ENCODE measurements at places on chromosomes 11 and 22. TPM values are rescaled to one million over a fixed set of nuclear protein-coding genes. Genes with fewer than 3 reads are reported as not detected.

Gene PTPRCAP
- total RNA-seq: 3.8 TPM

DNA sequence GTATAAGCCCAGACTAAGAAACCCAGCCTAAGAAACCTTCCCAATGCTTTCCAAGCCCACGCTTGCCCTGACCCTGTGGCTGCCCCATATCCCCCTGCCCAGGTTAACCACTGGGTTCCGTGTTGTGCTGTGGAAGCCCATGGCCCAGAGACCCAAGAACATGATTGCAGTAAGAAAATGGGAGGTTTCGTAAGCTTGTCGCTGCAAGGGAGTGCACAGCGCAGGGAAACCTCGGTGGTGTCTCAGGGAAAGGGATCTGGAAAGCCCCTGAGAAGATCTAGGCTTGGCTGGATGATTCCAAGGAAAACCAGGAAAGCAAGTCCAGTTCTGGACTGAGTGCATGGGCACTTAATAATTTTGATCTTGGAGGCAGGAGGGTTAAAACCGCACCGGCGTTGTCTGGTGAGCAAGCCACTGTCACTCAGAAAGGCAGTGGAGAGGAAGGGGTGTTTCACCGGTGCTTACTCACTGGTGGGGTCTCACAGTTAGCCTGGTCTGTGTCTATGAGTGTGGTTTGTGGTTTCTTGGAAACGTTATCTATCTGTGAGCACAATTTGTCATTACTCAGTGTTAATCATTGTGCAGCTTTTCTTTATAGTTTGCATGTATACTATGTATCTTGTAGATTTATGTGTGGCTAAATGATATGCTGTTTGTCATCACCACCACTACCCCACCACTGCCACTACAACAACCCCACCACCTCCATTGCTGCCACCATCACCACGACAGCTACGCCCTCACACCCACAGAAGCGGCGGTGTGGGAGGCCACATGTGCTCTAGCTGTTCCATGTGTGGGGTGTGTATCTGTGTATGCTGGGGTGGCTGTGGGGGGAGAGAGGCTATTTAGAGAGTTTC lies 53.3 kb upstream of the PRDM11 start:
- DNase-seq: no peak

DNA sequence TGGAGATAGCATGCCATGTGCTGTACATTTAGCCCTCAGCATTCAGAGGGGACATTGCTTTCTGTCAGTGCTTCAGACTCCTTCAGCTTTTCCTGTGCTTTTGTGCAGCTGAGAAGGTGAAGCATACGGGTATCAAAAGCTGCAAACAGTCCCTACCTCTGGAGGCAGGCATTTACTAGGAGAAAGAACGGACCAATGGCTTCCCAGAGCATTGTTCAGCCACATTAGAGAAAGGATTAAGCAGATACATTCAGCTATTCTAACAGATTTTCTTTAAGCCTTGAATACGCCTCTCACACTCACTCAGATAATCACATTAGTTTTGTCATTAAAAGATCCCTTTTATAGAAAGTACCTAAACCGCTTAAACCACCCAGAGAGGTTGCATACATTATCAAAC lies 80.7 kb upstream of the FAM181B start:
- DNase-seq: no peak

GRCh38 chr22:44298406-44299091 lies 14.2 kb downstream of the SHISAL1 start:
- DNase-seq: no peak

- DNase-seq: no peak
These were observed 29.7 kb downstream of the OR10A6 start for GRCh38 chr11:7901319-7901854.

Gene GAL
- total RNA-seq: not detected

DNA sequence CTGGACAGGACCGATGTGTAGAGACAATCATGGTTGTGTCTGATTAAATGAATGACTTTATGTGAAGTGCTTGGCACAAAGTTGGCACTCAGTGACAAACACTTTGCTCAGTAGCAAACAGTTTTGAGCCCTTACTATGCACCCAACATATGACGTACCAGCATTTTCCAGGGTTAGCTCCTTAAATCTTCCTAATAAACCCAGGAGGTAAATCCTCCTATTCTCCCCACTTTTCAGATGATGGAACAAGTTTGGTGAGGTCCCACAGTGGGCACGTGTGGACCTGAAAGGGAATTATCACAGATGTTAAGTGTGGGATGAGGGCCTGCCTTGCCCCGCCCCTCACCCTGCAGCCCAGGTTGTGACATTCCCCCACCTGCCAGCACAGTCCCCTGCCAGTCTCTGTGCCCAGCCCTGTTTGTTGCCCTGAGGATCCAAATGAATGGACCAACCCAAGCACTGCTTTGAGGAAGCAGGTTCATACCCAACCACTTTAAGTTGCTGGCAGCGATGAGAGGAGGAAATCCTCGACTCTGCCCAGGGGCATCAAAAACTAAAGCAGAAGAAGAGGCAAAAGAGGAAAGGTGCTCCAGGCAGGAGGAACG lies 6.6 kb upstream of the CARD10 start:
- no peak for DNase-seq

- DNase-seq: no peak
These were observed 172.6 kb downstream of the LARGE1 start for GRCh38 chr22:33747576-33748180.

Gene PLAAT3
- 115 TPM for total RNA-seq

Gene GGTLC3
- not detected for total RNA-seq

GRCh38 chr11:64118876-64119665 lies 46.8 kb downstream of the MACROD1 start:
- DNase-seq: no peak

Gene CD3G
- total RNA-seq: 1.4 TPM

DNA sequence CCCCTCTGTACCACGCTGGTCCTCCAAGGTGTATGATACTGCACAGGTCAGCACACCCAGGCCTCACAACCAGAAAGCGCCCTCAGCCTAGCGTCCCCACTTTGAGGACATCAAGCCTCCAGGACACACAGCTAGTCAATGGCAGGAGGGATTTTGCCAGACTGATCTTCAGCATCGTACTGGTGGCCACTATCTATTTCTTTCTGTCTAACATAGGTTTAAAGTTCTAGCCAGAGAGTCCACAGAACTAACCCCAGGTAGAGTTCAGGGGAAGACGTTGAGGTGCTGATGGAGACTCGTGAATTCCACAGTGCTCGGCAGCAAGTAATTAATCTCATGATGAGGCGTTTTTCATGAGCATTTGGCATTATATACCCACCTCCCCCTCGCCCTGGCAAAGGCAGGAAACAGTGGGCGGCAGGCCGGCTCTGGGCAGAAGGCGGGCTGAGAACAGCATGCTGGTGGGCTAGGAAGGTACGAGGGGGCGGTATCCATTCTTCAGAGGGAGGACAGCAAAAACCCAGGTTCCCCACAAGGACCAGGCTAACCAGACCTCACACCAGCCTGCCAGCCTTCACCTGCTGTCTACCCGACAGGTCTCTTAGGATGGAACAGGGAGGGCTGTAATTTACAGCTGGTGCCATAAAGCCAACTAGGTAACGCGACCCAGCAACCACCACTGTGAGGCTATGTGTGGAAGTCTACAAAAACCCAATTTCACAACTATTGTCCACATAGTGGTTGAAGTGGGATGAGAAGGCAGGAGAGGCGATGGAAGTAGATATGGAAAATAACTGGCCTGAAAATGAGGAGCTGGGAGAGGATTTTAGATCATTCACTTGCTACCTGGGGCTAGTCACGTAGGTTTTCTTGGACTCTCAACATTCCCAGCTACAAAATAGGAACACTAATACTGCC lies 18.5 kb downstream of the MYH9 start:
- DNase-seq: no peak

- no peak for DNase-seq
These were observed 15.3 kb downstream of the PTS start for GRCh38 chr11:112241486-112241885.

DNA sequence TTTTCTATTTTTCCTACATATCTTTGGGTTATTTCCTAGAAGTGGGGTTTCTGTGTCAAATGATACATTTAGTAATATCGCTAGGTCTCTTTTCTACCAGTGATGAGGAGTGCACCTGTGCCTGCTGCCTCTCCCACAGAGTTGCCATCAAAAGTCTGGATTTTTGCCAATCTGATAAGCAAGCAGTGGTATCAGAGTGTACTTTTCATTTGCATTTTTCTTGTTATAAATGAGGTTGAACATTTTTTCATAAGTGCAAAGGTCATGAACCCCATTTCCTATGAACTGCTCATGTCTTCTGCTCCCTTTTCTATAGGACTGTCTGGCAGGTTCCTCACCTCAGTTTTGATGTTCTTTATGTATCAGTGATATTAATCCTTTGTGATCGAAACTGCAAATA lies 1.7 kb downstream of the TRPM5 start:
- no peak for DNase-seq

Gene TMEM191B
- total RNA-seq: 0.66 TPM

DNA sequence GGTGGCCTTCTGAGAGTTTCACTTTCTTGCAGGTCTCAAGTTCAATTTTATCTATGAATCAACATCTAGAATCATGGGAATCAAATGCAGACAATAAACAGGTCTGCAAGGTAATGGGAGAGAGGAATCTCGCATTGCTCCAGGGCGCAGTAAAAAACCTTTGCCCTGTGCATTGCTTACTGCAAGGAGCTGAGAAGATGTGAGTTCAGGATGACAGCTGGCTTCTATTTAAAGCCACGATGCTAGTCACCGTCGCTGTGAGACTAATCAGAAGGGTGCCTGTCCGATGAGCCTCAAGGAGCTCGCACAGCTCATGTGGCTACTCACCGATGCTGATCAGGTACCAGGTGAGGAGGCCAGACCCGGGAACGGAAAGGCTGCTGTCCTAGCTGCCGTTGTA lies 30.2 kb upstream of the APOA1 start:
- DNase-seq: no peak

Gene BDNF
- 6.0 TPM for total RNA-seq

DNA sequence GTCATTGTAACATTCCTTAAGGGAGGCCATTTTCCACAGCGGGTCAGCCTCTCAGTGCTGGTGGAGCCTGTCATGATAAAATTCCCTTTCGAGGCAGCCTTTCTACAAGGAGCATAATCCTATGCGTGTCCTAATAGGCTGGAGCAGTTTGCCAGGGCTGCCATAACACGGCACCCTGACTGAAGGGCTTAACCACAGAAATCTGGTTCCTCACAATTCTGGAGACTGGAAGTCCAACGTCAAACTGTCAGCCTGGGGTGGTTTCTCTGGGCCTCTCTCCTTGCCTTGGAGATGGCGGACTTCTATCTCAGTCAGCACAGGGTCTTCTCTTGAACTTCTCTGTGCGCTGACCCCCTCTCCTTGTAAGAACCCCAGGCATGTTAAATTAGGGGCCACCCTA lies 1.4 kb upstream of the RGL4 start:
- DNase-seq: no peak

DNA sequence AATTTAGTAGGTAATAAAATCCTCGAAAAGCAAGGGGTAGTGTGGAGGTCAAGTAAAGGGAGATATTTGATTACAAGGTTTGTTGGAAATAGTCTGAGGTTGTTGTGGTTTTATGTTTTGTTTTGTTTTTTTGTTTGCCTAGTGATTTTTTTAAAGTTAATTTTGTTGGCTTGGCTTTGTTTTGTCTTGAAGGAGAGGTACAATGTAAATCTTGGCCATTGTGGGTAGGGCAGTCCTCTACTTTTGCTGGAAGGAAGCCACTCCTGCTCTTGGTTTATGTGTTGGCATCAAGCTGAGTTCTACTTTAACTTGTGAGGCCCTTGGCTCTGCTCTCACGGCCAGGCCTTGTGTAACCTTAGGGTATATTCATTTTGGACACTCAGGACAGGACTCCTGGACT lies 3.2 kb downstream of the AMOTL1 start:
- no peak for DNase-seq

Gene TREH
- total RNA-seq: not detected

Gene SERPING1
- 253 TPM for total RNA-seq

- DNase-seq: no peak
These were observed 13.4 kb downstream of the VWCE start for GRCh38 chr11:61281581-61282250.

Gene CATSPERZ
- not detected for total RNA-seq

Gene OR51I1
- not detected for total RNA-seq

DNA sequence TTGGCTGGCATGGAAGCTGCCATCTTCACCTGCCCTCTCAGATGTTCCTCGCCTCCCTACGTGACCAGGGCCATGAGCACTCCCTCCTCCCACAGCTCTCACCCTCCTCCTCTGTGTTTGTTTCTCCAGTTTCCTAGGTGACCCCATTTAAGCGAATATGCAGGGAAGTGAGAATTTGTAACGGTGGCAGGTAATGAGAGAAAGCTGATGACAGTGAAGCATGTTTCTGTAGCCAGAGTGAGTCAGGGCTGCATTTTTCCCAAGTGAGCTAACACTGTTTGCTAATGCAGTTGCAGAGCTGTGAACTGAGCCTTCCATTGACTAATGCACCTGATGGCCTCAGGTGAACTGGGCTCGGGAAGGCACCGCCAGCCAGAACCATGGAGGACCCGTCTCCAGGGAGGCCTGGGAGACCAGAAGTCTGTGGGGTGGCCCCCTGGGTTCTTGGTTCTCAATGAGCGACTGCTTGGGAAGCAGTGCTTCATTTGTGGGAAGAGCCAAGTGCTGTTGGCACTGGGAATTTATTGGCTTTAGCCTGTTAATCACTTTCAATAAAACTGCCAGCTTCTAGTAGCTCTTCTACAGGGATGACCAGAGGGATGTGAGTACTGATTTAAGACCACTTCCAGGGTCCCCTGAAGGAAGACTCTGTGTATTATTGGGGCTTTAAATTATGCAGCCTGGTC lies 64.5 kb downstream of the BARX2 start:
- no peak for DNase-seq

Gene YAP1
- 71.5 TPM for total RNA-seq

GRCh38 chr11:71423181-71423790 lies 24.9 kb downstream of the DHCR7 start:
- DNase-seq: no peak

Gene OR2AG1
- total RNA-seq: not detected

Gene OLFML1
- total RNA-seq: 4.0 TPM

Gene KRTAP5-10
- total RNA-seq: not detected

Gene TNKS1BP1
- total RNA-seq: 25.3 TPM

DNA sequence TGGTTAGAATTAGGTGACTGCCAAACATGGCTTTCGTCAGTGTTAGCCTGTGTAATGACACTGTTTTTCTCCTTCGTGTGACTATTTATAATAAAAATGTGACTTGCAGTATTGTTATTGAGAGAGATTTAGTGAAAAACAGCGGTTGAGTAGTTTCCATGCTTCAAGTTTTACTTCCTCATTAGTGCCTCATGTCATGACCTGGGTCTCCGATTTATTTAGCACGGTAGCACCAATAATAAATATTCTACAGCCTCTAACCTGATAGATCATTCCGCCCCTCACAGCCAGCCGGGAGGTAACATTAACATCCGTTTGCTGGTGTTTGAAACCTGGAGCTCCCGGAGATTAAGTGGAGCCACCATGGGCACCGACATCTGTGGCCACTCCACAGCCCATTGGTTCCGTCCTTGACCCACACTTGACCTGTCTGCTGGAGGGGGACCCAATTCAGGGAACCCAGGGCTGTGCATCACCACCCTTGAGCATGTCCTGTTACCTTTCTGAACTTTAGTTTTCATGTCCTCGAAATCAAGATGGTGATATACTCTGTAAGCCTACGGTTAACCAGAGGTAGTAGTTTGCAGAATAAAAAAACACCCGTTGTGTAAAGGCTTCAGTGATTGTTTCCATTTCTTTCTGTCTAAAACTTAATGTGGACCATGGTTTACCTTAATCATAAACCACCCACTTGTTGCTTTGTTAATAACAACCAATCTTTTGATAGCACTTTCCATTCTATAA lies 104.1 kb downstream of the ATXN10 start:
- DNase-seq: no peak

Gene ANAPC15
- total RNA-seq: 40.0 TPM

Gene TTC36
- total RNA-seq: 1.5 TPM

Gene XKR3
- not detected for total RNA-seq

GRCh38 chr22:19795617-19796008 lies 35.0 kb downstream of the TBX1 start:
- peak; percentile 38 for DNase-seq

Gene FXYD2
- 0.80 TPM for total RNA-seq
